Amniotic stem cell (primary cell): ENCODE measurements at places on chromosomes 2 and 18.

DNA sequence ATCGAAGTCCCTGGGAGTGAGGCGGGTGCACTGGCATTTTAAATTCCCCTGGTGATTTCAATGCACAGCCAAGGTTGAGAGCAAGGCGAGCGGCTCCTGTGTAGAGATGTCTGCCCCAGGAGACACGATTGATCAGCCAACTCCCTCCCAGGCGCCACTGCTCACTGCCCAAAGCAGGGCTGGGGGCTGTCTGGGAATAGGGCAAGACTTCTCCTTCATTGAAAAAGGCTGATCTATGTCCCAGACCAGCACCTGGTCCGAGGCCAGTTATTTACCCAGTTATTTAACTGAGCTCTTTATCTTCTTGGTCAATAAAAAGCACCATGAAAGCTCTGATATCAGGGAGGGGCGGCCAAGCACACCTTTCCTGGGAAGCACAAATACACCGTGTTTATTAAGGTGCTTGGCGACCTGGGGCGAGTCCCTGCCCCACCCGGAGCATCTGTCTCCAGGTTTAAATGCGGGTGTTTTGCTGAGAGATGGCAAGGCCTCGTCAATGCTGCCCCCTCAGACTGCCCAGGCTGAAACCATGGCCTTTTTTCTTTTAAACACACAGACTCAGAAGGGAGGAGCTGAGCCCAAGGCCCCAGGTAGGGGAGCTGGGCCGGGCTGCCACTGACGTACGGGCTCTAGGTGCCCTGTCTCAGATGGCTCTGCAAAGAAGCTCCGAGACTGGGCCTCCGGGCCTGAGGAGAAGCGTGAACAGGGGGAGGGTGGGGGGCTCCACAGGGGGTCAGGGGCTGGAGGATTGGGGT, 73.9 kb upstream of the HPCAL1 start:
- DNase-seq, result no peak

DNA sequence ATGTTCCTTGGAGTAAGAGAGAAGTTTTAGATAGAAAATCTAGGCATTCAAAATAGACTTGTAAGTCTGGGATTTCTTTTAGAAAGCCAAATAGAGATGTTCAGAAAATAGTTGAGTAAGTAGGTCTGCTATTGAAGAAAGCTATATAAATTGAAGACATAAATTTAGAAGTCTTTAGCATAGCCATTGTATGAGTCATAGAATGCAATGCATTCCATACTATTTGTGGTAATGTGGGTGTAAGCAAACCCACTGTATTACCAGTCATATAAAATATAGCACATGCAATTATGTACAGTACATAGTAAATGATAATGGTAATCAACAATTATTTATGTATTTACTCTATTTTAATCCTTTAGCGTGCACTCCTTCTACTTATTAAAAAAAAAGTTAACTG, 14.1 kb downstream of the MC4R start:
- no peak for DNase-seq

DNA sequence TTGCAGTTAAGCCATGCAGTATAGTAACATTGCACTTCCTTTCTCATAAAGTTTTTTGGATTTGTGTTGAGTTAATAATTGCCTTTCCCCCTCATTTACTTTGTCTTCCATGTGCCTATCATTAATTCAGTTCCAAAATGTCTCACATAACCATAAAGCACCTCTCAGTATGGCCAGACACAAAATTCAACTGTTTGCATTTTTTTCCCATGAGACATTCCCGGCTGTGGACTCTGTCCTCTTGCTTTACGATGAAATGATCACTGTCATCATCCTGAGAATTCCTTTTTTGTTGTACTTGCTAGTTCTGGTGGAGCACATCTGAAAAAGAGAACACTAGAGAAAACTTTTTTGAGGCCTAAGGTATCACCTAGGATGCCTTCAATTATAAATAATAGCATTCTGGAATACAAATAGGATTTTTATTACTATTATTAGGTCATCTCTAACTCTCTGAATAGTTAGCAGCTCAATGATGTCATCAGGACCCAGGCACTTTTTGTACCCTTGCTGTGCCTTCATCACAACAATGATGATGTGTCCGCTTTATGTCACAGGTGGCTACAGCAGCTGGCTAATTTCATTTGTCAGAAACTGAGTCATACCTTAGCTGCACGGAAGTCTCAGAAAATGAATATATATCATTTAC, 8.5 kb upstream of the ATP8B1 start:
- no peak for DNase-seq

- no peak for DNase-seq
Measured at GRCh38 chr2:160347269-160347863, 146.2 kb downstream of the RBMS1 start.

DNA sequence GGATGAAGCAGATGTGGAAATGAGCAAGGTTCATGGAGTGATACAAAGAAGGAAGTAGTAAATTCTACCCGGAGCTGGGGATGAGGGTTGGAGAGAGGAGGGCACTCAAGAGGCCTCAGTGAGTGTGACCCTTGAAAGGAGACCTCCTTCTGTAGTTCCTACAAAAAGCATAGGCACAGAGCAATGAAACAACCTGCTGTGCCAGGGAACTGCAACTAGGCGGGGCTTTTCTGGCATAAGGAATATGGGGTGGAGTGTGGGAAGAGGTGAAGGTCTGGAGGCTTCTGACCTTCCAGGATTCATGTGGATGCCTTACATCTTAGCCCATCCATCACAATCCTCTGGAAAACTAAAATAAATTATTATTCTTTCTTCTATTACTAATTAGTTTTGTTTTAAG, 25.5 kb upstream of the PGAP1 start:
- DNase-seq, result no peak

DNA sequence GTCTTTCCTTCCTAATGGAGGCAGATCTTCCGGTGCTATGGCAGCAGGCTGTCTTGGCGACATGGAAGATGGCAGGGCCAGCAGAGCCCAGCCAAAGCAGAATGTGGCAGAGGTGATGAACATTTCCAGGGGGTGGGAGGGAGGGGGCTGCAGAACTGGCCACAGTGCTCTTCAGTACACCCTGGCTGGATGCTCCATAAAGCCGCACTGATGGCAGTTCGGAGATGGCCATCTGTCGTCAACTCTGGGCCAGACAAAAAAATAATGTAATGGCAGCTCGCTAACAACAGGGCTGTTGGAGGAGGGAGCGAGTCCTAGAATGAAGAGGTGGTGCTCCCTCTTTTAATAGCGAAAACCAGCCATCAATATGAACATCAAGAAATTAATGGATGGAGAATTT, 271.0 kb downstream of the ZNF521 start:
- no peak for DNase-seq

- DNase-seq, result peak; percentile 8
Measured at GRCh38 chr2:140695155-140695554, 1435.7 kb downstream of the LRP1B start.

DNA sequence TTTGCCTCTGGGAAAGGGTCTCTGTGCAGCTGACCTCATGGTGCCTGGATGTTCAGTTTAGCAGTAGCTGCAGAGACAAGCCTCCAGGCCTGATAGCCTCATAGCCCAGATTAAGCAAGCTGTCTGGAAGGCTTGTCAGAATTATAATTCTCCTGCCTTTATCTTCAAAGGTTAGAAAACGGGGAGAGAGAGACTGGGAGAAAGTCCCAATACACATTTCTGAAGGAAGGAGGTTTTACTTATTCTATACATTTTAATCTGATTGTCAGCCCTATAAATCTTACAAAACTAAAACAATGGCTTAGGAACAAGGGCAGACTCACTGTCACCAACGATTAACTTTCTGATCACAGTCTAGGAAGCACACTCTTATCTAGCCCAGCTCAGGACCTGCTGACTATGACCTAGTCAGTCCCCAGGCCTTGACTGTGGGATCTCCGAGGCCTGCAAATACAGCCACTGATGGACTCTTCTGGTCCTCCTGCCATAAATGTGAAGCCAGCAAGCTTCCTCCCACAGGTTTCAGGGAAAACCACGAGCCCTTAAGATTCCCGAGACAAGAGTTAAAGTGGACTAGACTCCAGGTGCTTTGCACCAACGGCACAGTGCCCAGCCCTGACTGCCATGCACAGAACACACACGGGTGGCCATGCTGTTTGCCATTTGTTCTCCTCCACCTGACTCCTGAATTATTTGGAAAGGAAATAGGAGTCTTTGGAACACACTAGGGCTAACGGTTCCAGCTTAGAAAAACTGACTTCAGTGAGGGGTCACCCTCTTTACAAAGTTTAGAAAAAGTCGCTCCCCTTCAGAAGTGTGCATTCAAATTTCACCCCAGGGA, 111.4 kb upstream of the SMAD7 start:
- DNase-seq, result no peak

DNA sequence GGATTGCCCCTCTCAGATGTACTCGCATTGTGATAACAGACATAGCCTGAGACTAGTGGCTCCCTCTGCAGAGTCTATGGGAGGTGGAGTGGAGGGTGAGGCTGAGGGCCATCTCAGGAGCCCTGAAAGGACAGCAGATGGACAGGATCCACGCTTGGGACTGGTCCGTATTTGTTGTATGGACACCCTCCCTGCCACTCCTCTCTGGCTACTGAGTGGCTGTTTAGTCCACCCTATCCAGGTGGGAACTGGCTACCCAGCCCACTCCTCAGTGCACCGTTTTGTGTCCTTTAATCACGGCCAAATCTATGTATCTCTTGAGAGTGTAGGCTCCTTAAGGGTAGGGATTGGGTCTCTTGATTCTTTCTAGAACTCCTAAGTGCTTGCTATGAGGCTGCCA, 4.5 kb upstream of the GLI2 start:
- DNase-seq, result no peak

DNA sequence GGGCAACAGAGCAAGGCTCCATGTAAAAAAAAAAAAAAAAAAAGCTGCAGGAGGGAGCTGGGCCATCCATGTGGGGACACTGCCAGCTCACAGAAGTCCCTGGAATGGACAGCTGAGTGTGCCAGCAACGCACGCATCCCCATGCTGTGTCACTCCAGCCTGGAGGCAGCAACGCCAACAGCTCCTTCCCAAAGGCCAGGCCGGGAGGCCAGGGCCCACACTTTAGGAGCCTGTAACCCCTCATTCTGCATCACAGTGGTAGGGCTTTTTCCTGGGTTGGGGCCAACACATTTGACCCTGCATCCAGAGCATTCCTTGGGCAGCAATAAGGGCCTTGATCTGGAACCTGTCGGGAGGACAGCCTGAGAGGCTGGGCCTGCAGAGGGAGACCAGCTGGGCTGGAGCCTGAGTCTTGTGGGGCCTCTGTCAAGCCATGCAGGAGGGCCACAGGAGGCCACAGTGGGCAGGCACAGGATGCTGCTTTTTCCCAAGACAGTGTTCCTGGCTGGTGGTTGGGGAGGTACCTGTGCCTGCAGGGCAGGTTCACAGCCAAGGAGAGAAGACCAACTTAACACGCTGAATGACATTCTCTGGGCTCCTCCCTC, 16.8 kb upstream of the KCNK3 start:
- DNase-seq, result no peak

DNA sequence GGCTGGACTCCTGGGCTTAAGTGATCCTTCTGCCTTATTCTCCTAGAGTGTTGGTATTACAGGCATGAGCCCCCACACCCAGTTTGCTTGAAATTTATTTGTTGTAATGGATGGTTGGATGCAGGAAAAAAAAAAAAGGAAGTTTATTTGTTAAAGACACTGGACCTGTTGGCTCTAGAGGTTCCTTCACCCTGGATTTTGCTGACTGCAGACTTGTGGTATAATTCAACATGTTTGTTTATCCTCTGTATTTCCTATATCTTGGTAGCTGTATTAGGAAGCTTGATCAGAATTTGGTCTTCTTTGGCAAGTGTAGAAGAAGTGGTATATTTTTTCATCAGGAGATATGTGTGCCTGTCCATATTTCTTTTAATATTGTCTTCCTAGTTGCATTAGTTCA, 138.7 kb downstream of the LDLRAD4 start:
- no peak for DNase-seq
